ENCODE measurements at places on chromosomes 7 and 10. TPM values are rescaled to one million over a fixed set of nuclear protein-coding genes. Genes with fewer than 3 reads are reported as not detected.

GRCh38 chr7:142772673-142773072 is 1.9 kb downstream of the PRSS2 start:
- peaks cover 2% of the 10 kb centered on the region for H3K36me3 ChIP-seq
- H3K27ac ChIP-seq, result no peak overlapping the region
- DNase-seq, result no peak
- peaks cover 7% of the 10 kb centered on the region for H3K4me1 ChIP-seq
- H3K27me3 ChIP-seq, result no peaks in the 10 kb centered on the region

- H3K27ac ChIP-seq, result no peak overlapping the region
- H3K36me3 ChIP-seq, result no peaks in the 10 kb centered on the region
- DNase-seq, result no peak
- peaks cover 22% of the 10 kb centered on the region for H3K27me3 ChIP-seq
- H3K4me1 ChIP-seq, result no peaks in the 10 kb centered on the region
Measured at GRCh38 chr7:51307651-51308210, 8.9 kb downstream of the COBL start.

GRCh38 chr7:140333223-140333622 is 65.1 kb downstream of the SLC37A3 start:
- H3K36me3 ChIP-seq, result peaks cover 8% of the 10 kb centered on the region
- H3K27me3 ChIP-seq, result no peaks in the 10 kb centered on the region
- peaks cover 5% of the 10 kb centered on the region for H3K4me1 ChIP-seq

DNA sequence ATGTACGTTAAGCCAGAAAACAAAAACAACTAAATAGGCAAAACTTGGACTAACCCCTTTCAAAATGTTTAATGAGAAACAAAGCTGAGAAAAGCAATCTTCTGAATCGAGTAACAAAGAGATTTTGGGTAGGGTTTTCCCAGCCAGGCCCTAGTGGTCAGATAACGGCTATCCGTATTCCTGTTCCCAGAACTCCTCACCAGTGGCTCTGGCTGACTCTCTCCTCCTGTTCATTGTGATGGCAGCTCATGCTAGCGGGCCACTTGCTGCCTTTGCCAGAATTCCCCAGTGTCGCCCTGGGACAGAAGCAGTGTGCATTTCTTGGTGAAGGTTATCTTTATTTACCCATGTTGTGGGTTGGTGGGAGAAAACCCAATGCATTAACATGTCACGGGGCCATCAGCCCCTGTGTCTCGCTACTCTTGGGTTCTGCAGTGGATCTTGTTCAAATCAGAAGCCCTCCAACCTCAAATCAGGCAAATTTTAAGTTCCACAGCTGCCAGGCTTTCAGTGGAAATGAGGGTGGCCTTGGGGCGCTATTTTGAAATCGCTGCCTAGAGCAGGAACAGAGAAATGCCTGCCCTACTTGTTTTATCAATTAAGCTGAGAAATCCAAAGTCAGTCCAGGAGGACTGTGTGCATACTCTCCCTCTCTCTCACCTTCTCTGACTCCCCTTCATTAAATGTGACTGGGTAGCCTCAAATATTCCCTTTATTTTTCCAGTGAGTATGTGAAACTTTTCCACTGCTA is 164.5 kb upstream of the NPVF start:
- no peak overlapping the region for H3K4me3 ChIP-seq
- H3K4me1 ChIP-seq, result peaks cover 10% of the 10 kb centered on the region
- peaks cover 44% of the 10 kb centered on the region for H3K27me3 ChIP-seq
- H3K27ac ChIP-seq, result no peak overlapping the region
- no peak for DNase-seq

Gene AGR2
- not detected for total RNA-seq

DNA sequence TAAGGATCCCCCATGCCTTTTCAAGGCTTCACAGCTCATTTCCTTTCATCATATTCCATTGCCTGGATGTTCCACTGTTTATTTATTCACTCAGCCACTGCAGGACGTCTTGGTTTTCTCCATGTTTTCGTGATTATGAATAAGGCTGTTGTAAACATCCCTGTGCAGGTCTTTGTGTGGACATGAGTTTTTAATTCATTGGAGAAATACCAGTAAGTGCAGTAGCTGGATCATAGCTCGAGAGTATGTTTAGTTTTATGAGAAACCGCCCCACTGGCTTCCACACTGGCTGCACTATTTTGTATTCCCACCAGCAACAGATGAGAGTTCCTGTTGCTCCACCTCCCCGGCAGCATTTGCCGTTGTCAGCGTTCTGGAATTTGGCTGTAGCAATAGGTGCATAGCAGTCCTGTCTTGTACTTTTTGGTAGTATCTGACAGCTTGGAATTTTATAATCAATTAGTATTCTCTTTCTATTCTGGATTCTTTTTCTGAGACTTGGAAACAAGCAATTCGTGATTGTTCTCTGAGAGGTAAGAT is 269.9 kb upstream of the PITRM1 start:
- no peak overlapping the region for H3K4me3 ChIP-seq
- no peaks in the 10 kb centered on the region for H3K27me3 ChIP-seq
- no peaks in the 10 kb centered on the region for H3K4me1 ChIP-seq
- H3K36me3 ChIP-seq, result peaks cover 4% of the 10 kb centered on the region
- no peak overlapping the region for H3K27ac ChIP-seq
- DNase-seq, result no peak

GRCh38 chr7:112202816-112203215 is 3.4 kb downstream of the DOCK4 start:
- DNase-seq, result no peak
- no peak overlapping the region for H3K4me3 ChIP-seq
- H3K27me3 ChIP-seq, result peaks cover 60% of the 10 kb centered on the region
- no peak overlapping the region for H3K27ac ChIP-seq
- H3K36me3 ChIP-seq, result peaks cover 6% of the 10 kb centered on the region
- peaks cover 31% of the 10 kb centered on the region for H3K4me1 ChIP-seq

- H3K27me3 ChIP-seq, result peaks cover 24% of the 10 kb centered on the region
- no peak for DNase-seq
- peaks cover 3% of the 10 kb centered on the region for H3K4me1 ChIP-seq
- no peak overlapping the region for H3K27ac ChIP-seq
- H3K4me3 ChIP-seq, result no peak overlapping the region
Measured at GRCh38 chr7:101564778-101565211, 64.3 kb downstream of the MYL10 start.

DNA sequence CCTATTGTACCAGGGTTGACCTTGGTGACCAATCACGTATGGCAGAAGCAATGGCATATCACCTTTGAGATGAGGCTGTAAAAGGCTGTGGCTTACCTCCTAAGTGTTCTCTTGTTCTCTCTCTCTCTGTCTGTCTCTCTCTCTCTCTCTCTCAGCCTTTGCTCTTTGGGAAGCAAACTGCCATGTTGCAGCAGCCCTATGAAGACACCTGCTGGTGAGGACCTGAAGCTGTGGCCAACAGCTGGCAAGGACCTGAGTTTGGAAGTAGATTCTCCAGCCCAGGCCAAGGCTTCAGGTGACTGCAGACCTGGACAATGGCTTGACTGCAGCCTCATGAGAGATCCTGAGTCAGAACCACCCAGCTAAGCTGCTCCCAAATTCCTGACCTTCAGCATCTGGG is 161.4 kb downstream of the GPAM start:
- DNase-seq, result no peak
- H3K27me3 ChIP-seq, result peaks cover 7% of the 10 kb centered on the region

Gene PNLIP
- not detected for total RNA-seq

DNA sequence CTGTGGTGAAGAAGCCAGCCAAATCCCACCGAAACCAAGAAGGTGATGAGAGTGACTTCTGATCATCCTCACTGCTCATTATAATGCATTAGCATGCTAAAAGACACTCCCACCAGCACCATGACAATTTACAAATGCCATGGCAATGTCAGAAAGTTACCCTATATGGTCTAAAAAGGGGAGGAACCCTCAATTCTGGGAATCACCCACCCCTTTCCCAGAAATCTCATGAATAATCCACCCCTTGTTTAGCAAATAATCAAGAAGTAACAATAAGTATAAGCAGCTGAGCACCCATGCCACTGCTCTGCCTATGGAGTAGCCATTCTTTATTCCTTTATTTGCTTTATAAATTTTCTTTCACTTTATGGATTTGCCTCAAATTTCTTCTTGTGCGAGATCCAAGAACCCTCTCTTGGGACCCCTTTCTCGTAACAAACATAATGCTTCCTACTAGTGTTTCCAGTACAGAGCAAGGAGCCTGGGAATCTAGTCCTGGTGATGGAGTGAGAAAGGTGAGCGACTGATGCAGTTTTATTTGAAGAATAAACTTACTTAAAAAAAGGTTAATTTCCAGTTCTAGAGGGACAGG is 18.4 kb upstream of the EXOC6 start:
- no peak overlapping the region for H3K27ac ChIP-seq
- peaks cover 20% of the 10 kb centered on the region for H3K4me1 ChIP-seq
- DNase-seq, result no peak
- H3K36me3 ChIP-seq, result no peaks in the 10 kb centered on the region
- H3K27me3 ChIP-seq, result no peaks in the 10 kb centered on the region

Gene EIF5AL1
- 0.12 TPM for total RNA-seq

DNA sequence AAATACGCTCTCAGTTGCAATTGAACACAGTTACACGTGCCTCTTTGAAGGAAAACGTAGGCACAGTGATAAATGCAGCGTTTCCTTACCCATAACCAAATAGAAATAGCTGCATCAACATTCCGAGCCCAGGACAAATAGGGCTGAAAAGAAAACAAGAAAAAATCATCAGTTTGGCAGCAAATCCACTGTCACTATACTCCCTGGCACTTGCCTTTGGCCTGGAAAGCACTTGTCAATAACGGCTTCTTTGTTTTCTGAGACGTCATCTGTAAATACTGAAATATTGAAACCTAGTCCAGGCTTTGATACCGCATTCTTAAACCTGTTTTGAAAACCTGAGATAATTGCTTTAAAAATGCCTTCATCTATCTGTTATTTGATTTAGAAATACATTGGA is 167.2 kb upstream of the AKR1E2 start:
- DNase-seq, result no peak
- H3K36me3 ChIP-seq, result peaks cover 3% of the 10 kb centered on the region
- H3K4me1 ChIP-seq, result peaks cover 4% of the 10 kb centered on the region
- no peak overlapping the region for H3K4me3 ChIP-seq
- no peak overlapping the region for H3K27ac ChIP-seq

DNA sequence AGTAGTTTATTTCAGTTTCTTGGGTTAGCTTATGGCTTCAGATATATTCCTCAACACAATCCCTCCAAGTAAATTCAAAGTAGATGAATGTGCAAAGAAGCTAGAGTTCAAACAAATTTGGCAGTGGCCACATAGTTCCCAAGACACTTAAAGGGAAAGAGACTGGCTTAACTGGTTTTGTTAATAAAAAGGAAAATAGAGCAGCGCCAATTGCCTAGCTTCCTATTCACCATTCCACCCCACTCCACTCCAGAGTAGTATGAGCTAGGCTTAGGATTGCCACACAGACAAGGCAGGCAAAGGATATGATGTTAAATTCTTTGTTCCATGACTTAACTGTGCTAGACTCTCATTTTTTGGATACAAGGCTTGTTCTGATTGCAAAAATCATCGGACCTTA is 2.0 kb downstream of the XRCC2 start:
- H3K4me3 ChIP-seq, result no peak overlapping the region
- no peaks in the 10 kb centered on the region for H3K27me3 ChIP-seq
- H3K27ac ChIP-seq, result no peak overlapping the region
- peaks cover 2% of the 10 kb centered on the region for H3K36me3 ChIP-seq
- no peak for DNase-seq

Gene RBP4
- not detected for total RNA-seq

Gene KNDC1
- 1.1 TPM for total RNA-seq

- no peaks in the 10 kb centered on the region for H3K27me3 ChIP-seq
- H3K4me1 ChIP-seq, result no peaks in the 10 kb centered on the region
- no peak overlapping the region for H3K27ac ChIP-seq
- no peak overlapping the region for H3K4me3 ChIP-seq
- no peak for DNase-seq
Measured at GRCh38 chr10:94108200-94108599, 114.5 kb downstream of the PLCE1 start.

Gene RTKN2
- 3.8 TPM for total RNA-seq

GRCh38 chr7:95794917-95795515 is 22.7 kb downstream of the DYNC1I1 start:
- DNase-seq, result no peak
- no peaks in the 10 kb centered on the region for H3K4me1 ChIP-seq
- no peaks in the 10 kb centered on the region for H3K27me3 ChIP-seq
- no peak overlapping the region for H3K27ac ChIP-seq
- H3K4me3 ChIP-seq, result no peak overlapping the region
- H3K36me3 ChIP-seq, result no peaks in the 10 kb centered on the region

- no peak overlapping the region for H3K4me3 ChIP-seq
- H3K4me1 ChIP-seq, result no peaks in the 10 kb centered on the region
- peaks cover 14% of the 10 kb centered on the region for H3K27me3 ChIP-seq
- H3K36me3 ChIP-seq, result no peaks in the 10 kb centered on the region
- DNase-seq, result no peak
- H3K27ac ChIP-seq, result no peak overlapping the region
Measured at GRCh38 chr10:130362308-130362761, 226.1 kb downstream of the GLRX3 start.

DNA sequence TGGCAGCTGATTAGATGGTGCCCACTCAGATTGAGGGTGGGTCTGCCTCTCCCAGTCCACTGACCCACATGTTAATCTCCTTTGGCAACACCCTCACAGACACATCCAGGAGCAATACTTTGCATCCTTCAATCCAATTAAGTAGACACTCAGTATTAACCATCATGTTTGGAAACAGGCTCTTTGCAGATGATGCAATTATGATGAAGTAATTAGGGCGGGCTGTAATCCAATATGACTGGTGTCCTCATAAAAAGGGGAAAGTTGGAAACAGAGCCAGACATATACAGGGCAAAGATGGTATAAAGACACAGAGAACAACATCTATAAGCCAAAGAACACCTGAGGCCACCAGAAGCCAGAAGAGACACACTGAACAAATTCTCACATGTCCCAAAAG is 658.6 kb downstream of the CCSER2 start:
- no peak overlapping the region for H3K4me3 ChIP-seq
- no peaks in the 10 kb centered on the region for H3K4me1 ChIP-seq
- peaks cover 2% of the 10 kb centered on the region for H3K36me3 ChIP-seq

- H3K27me3 ChIP-seq, result no peaks in the 10 kb centered on the region
- no peaks in the 10 kb centered on the region for H3K36me3 ChIP-seq
- no peaks in the 10 kb centered on the region for H3K4me1 ChIP-seq
- H3K27ac ChIP-seq, result no peak overlapping the region
- H3K4me3 ChIP-seq, result no peak overlapping the region
Measured at GRCh38 chr7:69845721-69846495, 247.6 kb downstream of the AUTS2 start.

Gene CLDN3
- total RNA-seq, result not detected
